HFFc6 (cell line): ENCODE measurements at places on chromosomes 13 and 19. TPM values are rescaled to one million over a fixed set of nuclear protein-coding genes. Genes with fewer than 3 reads are reported as not detected.

The NLRP11 gene
- total RNA-seq = 0.11 TPM in 1 of 3 replicates, not detected in the others

The NAT14 gene
- total RNA-seq = 61.3 to 79.4 TPM (median 63.5 TPM) in 3 replicates

DNA sequence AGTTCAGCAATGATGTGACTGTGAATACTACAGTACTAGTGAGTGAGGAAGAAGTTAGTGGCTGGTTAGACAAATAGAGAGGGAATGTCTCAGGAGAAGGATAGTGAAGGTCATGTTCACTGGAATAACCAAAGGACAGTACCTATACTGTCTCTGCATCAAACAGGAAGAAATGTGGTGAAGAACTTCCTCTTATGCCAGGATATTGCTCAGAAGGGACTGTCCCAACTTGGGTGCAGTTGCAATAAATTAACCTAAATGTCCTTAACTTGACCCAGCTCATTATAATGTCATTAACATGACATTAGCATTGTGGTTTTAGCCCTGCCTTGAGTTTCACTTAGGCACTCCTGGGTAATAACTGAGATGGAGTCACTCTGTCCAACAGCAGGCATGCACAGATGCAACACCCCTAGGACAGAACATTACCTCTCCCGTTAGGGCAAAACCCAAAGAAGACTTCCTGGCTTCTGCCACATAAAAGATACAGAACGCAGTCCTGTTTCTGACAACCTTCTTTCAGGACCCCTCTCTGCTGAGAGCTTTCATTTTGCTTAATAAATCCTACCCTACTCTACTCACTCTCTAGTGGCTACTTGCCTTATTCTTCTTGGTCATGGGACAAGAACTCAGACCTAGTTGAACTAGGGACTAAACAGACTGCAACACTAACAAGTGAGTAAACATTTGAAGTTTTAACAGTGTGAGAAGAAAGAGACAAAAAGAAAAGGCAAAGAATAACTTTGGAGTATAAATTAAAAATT lies 1591.6 kb upstream of the MIR17HG start:
- no peaks in the 10 kb centered on the region for H3K36me3 ChIP-seq
- no peak overlapping the region for H3K4me3 ChIP-seq
- H3K27ac ChIP-seq = no peak overlapping the region
- H3K4me1 ChIP-seq = no peaks in the 10 kb centered on the region
- DNase-seq = no peak
- H3K27me3 ChIP-seq = no peaks in the 10 kb centered on the region

The SWSAP1 gene
- total RNA-seq = 1.6 to 1.8 TPM (median 1.7 TPM) in 3 replicates

GRCh38 chr19:39100500-39101166 lies 16.5 kb downstream of the ACP7 start:
- H3K4me3 ChIP-seq = no peak overlapping the region
- H3K27ac ChIP-seq = no peak overlapping the region
- H3K27me3 ChIP-seq = peaks cover 33% of the 10 kb centered on the region
- no peak for DNase-seq
- no peaks in the 10 kb centered on the region for H3K4me1 ChIP-seq
- H3K36me3 ChIP-seq = 0 out of 2 replicates have a peak, but pooled peaks cover 5% of the 10 kb centered on the region

DNA sequence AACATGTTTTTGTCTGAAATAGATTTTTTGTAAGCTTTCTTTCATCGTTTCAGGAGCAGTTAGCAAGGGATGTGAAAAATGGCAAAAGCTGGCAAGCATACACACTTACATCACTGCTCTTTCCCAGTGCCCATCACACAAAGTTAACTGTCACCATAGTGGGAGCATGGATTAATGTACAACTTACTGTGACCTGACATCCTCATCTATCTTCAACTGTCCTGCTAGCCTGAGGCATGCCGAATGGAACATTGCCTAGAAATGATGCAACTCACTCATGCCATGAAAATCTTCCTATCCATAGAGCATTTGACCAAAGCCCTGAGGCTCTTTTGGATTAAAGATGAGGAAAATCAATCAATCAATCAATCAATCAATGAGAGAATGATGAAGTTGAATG lies 491.7 kb upstream of the SLC10A2 start:
- peaks cover 5% of the 10 kb centered on the region; the same call in 1 of the 2 replicates for H3K36me3 ChIP-seq
- H3K4me3 ChIP-seq = no peak overlapping the region
- no peak for DNase-seq
- no peaks in the 10 kb centered on the region for H3K4me1 ChIP-seq
- H3K27ac ChIP-seq = no peak overlapping the region

DNA sequence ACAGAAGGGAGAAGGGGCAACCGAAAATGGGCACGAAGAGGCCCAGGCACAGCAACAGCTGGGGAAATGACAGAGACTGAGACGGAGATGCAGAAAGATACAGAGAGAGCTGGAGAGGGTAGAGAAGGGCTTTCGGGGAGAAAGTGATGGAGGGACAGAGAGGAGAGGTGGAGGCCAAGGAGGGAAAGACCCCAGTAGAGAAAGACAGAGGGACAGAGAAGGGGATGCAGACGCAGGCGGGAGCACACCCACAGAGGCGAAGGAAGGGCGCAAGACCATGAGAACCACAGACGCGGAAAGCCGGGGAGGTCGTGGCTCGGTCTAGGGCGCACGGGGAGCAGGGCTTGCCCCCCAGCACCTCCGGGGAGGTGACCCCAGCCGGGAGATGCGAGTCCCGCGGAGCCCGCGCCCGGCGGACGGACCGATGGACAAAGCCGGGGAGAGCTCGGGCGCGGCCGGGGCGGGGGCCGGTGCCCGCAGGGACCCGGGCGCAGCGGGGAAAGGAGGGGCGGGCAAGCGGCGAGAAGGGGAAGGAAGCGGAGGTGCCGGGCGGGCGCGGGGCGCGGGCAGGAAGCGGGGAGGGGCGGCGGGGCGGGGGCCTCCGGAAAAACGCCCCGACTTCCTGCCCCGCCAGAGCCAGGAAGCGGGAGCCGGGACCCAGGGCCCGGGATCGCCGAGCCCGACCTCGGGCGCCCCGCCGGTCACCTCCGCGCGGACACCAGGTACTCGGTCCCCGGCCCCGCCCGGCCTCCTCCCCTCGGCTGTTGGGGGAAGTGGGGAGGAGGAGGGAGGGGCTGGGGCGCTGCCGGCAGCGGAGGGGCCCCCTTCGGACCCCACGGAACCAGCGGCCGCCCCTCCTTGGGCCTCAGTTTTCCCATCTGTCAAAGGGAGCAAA lies at the start of gene ARHGEF1:
ARHGEF1 (plus strand) TSS at position 617 of the 895 bp plus-strand sequence. CDS start 4,899 bp downstream, outside the sequence.
- peak within 1 kb of the TSS; percentile 88 for H3K27ac ChIP-seq
- H3K4me3 ChIP-seq = peak within 1 kb of the TSS; percentile 94
- peaks cover 39% of the 10 kb centered on the region for H3K4me1 ChIP-seq
- H3K27me3 ChIP-seq = peaks cover 6% of the 10 kb centered on the region

DNA sequence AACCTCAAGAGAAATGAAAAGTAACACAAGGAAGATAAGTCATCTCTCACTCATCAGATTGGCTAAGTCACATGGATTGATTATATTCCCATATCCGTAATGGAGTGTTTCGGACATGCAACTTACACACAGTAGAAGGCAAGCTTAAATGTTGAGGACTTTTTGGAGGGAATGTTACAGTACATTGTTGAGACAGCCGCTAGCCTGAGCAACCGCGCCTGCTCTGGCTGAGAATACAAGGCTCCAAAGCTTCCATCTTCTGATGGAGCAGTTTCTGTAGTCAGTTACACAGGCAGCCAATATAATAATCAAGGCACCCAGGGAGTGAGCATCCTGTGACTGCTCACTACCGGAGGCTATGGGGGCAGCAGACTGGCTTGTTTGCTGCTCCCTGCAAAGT lies 1.0 kb upstream of the CRYL1 start:
- H3K27ac ChIP-seq = peak overlapping the region; percentile 76
- DNase-seq = peak; percentile 18
- peaks cover 28% of the 10 kb centered on the region for H3K4me1 ChIP-seq
- H3K27me3 ChIP-seq = no peaks in the 10 kb centered on the region; the same call in none of the 2 replicates
- H3K4me3 ChIP-seq = peak overlapping the region; percentile 89

- H3K4me3 ChIP-seq = no peak overlapping the region
- no peak for DNase-seq
- no peaks in the 10 kb centered on the region for H3K36me3 ChIP-seq
- H3K4me1 ChIP-seq = peaks cover 7% of the 10 kb centered on the region
These were observed 3.9 kb upstream of the NCCRP1 start for GRCh38 chr19:39192846-39193245.

DNA sequence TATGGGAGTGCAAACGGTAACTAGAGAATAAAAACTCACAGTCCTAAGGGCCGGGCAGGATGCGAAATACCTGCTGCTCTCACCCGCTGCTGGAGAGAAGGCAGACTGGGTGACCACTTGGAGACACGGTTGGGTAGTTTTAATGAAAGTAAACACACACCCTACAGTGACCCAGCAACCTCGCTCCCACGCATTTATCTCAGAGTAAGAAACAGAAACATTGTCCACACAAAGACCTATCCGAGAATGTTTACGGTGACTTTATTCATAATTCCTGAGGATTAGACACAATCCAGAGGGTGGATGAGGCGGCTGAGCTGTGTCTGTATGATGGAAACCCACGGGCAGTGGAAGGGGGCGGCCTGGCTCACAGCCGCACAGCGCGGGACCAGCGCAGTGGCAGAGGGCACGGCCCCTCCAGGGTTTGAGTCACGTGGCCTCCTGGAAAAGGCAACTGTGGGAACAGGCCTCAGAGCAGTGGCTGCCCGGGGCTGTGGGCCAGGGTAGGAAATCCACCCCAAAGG lies 73.5 kb upstream of the C13orf46 start:
- no peak for DNase-seq
- no peak overlapping the region for H3K27ac ChIP-seq
- H3K36me3 ChIP-seq = peaks cover 27% of the 10 kb centered on the region
- no peak overlapping the region for H3K4me3 ChIP-seq

GRCh38 chr13:104833221-104833620 lies 1702.2 kb downstream of the EFNB2 start:
- no peaks in the 10 kb centered on the region; the same call in 1 of the 2 replicates for H3K27me3 ChIP-seq
- DNase-seq = no peak
- no peaks in the 10 kb centered on the region for H3K4me1 ChIP-seq
- no peak overlapping the region for H3K4me3 ChIP-seq
- no peak overlapping the region for H3K27ac ChIP-seq

DNA sequence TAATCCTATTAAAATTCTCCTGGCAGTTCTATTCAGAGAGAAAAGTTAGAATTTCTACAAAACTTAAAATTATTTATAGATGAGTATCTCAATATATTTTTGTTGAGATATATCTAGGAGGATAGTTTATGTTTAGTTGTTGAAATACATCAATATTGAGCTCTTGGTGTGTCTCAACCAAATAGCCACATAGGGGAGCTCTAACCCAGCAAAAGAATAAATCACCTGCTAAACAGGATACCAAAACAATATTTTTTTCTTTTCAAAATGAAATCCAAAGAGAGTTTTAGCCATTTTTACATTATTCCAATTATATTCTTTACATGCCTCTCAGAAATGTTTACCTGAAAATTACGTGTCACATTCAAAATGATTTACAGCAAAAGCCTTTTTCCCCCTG lies 954.7 kb downstream of the SLITRK6 start:
- peak; percentile 13 for DNase-seq
- peaks cover 2% of the 10 kb centered on the region; the same call in 1 of the 2 replicates for H3K27me3 ChIP-seq
- peaks cover 19% of the 10 kb centered on the region for H3K36me3 ChIP-seq
- no peak overlapping the region; the same call in 1 of the 2 replicates for H3K4me3 ChIP-seq
- no peak overlapping the region for H3K27ac ChIP-seq

- H3K4me1 ChIP-seq = no peaks in the 10 kb centered on the region
- peaks cover 4% of the 10 kb centered on the region for H3K27me3 ChIP-seq
- H3K4me3 ChIP-seq = no peak overlapping the region
- DNase-seq = no peak
- no peaks in the 10 kb centered on the region; the same call in 1 of the 2 replicates for H3K36me3 ChIP-seq
- H3K27ac ChIP-seq = no peak overlapping the region
These were observed 13.9 kb upstream of the ZNF536 start for GRCh38 chr19:30358319-30358718.

DNA sequence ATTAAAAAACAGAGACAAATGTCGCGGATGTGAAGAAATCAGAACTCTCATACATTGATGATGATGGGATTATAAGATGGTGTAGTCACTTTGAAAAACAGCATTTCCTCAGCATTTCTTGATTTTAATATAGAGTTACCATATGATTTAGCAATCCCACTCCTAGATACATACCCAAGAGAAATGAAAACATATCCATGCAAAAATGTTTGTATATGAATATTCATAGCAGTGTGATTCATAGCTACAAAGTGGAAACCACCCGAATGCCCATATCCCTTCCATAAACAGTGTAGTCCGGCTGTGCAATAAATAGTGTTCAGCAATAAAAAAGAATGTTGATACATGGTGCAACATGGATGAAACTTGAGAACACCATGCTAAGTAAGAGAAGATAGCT lies 44.6 kb downstream of the DPY19L3 start:
- H3K27me3 ChIP-seq = no peaks in the 10 kb centered on the region
- no peaks in the 10 kb centered on the region for H3K4me1 ChIP-seq

The ATG4D gene
- total RNA-seq = 19.4 to 22.7 TPM (median 20.2 TPM) in 3 replicates

The MCEMP1 gene
- not detected in 3 replicates for total RNA-seq

DNA sequence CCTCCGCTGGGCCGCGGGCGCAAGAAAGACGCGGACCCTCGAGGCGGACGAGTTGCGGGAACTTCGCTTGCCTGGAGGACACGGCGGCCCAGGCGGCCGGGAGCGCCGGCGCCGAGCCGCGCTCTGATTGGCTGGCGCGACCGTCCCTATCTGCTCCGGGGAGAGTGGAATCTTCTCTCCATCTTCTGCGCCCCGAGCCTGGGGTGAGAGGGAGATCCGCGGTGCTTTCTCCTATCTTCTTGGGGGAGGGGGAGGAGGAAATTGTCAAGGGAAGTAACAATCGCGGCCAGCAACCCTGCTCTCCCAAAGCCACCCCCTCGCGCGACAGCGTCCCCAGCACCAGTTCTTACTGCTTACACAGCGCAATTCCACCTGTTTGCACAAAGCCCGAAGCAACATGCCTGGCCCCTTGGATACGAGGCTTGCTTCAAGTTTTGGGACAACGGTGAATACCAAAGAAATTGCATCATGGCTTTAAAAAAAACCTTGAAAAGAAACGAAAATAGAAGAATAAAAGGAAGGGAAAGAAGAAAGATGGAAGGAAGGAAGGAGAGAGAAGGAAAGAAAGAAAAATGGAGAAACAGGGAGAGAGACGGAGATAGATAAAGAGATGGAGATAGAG lies 4.8 kb downstream of the SOX21 start:
- peak overlapping the region; percentile 31; the same call in 1 of the 2 replicates for H3K4me3 ChIP-seq
- peaks cover 80% of the 10 kb centered on the region for H3K27me3 ChIP-seq
- H3K36me3 ChIP-seq = no peaks in the 10 kb centered on the region
- no peak for DNase-seq
- peaks cover 18% of the 10 kb centered on the region; the same call in 1 of the 2 replicates for H3K4me1 ChIP-seq
- no peak overlapping the region for H3K27ac ChIP-seq

The KLK12 gene
- not detected in 3 replicates for total RNA-seq

- no peak for DNase-seq
- H3K27me3 ChIP-seq = peaks cover 2% of the 10 kb centered on the region
- H3K4me1 ChIP-seq = peaks cover 51% of the 10 kb centered on the region
- no peak overlapping the region for H3K27ac ChIP-seq
These were observed 134.0 kb downstream of the USP12 start for GRCh38 chr13:27037571-27037970.

The TMEM255B gene
- 7.3 to 9.6 TPM (median 8.2 TPM) in 3 replicates for total RNA-seq

DNA sequence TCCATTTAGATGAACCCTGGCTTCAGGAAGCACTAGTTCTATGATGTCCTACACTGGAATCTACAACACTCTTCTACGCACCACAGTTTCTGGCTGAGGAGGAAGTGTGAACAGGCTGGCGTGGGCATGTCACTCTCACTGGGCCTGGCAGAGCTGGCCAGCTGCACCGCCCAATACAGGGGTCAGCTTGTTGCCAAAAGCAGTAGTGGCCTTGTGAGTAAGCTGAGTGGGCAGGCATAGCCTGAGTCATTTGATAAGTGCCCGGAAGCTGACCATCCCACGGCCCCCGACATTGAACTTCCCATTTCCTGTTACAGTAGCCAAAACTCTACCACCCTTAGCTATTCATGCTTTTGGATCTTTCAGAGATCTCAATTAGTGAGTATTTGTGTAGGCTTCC lies 240.9 kb upstream of the SERP2 start:
- peaks cover 36% of the 10 kb centered on the region for H3K4me1 ChIP-seq
- peak overlapping the region; percentile 16; the same call in 1 of the 2 replicates for H3K4me3 ChIP-seq
- no peaks in the 10 kb centered on the region for H3K36me3 ChIP-seq
- peaks cover 4% of the 10 kb centered on the region for H3K27me3 ChIP-seq
- peak; percentile 36 for DNase-seq
